ENCODE measurements at places on chromosomes 3 and 15.
A peak's percentile ranks its signal among the peaks of the same experiment; 100 is the strongest.

DNA sequence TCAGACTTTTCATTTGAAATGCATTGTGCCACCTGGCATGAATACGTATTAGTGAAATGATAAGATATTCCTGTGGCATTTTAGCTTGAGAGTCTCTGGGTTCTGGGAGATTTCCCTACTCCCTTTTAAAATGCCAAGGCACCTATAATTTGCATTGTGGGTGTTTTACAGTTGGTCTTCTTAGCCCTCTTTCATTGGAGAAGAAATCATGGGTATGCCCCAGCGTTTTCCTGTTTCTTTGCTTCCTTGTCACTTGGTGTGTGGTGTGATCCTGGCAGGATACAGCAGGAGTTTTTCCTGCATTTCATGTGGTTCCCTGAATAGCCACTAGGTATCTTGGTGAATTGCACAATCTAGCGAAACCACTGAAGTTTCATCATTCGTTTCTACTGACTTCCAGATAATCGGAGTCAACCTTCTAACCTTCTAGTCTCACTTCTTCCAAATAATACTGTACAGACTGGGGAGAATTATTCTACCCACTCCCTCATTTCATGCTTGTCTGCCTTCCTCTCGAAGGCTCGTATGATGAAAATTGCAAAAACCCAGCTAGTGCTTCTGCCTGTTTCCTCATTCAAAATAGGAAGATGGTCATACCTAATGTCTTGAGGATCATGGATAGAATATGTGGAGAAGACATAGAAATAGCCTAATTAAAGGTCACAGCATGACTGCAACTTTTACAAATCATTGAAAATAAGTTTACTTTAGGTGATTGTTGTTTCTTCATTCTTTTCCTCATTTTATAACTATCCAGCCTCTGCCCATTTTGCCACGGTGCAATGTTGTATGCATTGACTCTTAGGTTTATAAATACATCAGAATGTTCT, 2.6 kb downstream of the BHLHE40 start:
- no peaks in the 10 kb centered on the region for H3K27me3 ChIP-seq
- DNase-seq: peak; percentile 56
- peaks cover 59% of the 10 kb centered on the region for H3K4me1 ChIP-seq
- H3K27ac ChIP-seq: peak overlapping the region; percentile 100
- no peak overlapping the region for H3K4me3 ChIP-seq

DNA sequence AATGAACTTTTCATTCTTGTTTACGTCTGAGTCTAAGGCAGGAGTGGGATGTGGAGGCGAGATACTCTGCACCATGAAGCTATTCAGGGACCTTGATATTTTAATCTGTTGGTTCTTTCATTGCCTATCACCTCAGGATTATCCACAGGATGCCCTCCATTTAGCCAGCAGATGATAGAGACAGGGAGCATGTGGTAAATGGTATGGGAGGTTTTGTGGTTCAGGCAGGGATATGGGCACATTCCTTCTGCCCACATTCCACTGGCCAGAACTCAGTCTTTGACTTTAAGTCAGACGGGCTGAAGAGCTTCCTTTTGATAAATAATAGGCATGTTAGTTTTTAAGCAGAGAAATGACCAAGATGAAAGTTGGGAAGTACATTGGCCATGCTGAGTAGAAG, 548.0 kb upstream of the CCDC54 start:
- DNase-seq: no peak
- H3K4me3 ChIP-seq: no peak overlapping the region
- H3K4me1 ChIP-seq: no peaks in the 10 kb centered on the region
- no peaks in the 10 kb centered on the region for H3K36me3 ChIP-seq
- H3K27ac ChIP-seq: no peak overlapping the region
- H3K27me3 ChIP-seq: no peaks in the 10 kb centered on the region

DNA sequence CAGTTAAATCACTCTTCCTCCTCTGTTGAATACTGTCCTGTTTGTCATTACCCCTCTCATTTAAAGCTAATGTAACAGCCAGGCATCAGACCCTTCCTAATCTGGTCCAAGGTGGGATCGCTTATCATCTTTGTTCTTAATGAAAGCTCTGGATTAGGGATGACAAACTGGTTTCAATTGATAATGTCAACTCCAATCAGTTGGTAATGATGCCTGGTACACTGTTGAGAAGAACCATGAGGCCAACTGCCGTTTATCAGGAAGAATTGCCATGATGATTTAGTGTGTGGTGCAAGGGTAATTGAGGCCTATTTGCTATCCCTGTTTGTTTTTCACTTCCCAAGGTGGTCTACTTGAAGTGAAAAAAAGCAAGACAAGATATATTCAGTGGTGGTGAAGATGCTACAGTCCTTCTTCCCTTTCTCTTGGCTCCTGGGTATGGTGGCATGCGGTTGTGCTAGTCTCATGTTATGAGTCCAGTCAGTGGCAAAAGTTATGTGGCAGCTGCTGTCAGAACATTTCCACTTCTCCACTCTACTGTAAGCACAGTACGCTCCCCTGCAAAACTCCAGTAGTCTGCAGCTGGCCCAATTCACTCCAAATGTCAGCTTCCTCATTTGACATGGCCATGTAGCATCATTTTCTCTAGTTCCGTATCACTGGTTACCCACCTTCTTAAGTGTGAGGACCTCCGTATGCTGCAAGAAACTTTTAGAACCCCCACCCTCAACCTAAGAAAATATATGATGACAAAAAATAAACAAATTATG, 72.5 kb downstream of the MORC1 start:
- H3K36me3 ChIP-seq: no peaks in the 10 kb centered on the region
- no peak overlapping the region for H3K27ac ChIP-seq
- H3K4me1 ChIP-seq: no peaks in the 10 kb centered on the region
- no peak overlapping the region for H3K4me3 ChIP-seq
- no peak for DNase-seq

- no peak overlapping the region for H3K4me3 ChIP-seq
- peaks cover 7% of the 10 kb centered on the region for H3K4me1 ChIP-seq
- no peak for DNase-seq
- no peaks in the 10 kb centered on the region for H3K27me3 ChIP-seq
- H3K27ac ChIP-seq: no peak overlapping the region
Measured at GRCh38 chr3:124075753-124076152, 83.8 kb upstream of the ROPN1 start.

GRCh38 chr3:102180280-102180931, 254.4 kb upstream of the ZPLD1 start:
- H3K4me3 ChIP-seq: no peak overlapping the region
- H3K27ac ChIP-seq: no peak overlapping the region
- peaks cover 58% of the 10 kb centered on the region for H3K4me1 ChIP-seq
- no peaks in the 10 kb centered on the region for H3K36me3 ChIP-seq
- no peaks in the 10 kb centered on the region for H3K27me3 ChIP-seq
- peak; percentile 9 for DNase-seq

GRCh38 chr3:181794011-181794790, 82.5 kb downstream of the SOX2 start:
- no peaks in the 10 kb centered on the region for H3K4me1 ChIP-seq
- DNase-seq: no peak
- H3K27ac ChIP-seq: no peak overlapping the region

DNA sequence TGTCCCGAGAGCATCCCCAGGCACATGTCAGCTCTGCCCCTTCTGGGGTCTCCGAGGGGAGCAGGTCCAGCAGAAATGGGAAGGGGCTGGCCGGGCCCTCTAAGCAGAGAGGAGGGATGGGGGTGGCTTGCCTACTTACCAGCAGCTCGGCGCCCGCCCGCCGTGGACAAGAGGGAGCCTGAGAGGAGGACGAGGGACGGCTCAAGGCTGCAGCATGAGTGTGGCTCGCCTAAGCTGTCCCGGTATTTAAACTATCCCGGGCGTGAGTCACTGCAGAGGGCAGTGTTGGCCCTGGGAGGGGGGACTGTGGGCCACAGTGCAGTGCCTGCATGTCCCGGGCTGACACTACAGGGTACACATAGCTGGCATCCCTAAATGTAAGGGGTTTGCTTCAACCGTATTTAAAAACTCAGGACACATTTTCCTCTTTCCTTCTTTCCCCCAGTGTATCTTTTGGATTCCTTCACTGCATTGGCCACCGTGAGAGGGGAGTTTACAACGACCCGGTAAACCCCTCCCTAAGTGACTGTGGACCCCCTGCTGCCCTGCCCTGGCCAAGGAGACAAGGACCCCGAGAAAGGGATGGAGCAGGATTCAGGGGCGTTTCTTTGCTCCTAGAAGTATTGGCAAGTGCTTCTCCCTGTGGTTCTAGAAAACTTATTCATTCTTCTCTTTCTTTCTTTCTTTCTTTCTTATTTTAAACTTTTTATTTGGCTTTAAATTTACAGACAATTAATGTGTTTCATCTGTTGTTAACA, at the start of gene LRRC15:
Gene LRRC15, minus strand, starts transcription at position 222 of the 758 bp plus-strand sequence. CDS start 8,700 bp downstream, outside the sequence.
- no peaks in the 10 kb centered on the region for H3K36me3 ChIP-seq
- DNase-seq: peak; percentile 22
- H3K27ac ChIP-seq: no peak within 1 kb of the TSS
- H3K4me3 ChIP-seq: no peak within 1 kb of the TSS
- H3K4me1 ChIP-seq: peaks cover 3% of the 10 kb centered on the region
- H3K27me3 ChIP-seq: no peaks in the 10 kb centered on the region

DNA sequence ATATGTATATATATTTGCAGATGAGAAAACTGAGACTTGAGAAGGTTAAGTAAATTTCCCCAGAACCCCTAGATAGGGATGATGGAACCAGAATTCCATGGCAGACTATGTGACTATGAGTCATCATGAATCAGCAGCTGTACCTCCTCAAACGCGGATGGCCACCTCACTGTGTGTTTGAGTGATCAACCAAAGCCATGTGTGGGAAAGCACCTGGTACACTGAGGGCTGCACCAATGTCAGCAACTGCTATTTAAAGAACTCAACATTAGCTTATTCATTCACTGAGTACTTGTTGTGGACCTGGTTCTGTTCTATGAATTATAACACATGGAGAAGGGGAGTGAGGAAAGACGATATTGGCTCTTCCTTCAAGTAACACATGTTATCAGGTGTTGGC, 377.0 kb downstream of the GAP43 start:
- H3K4me3 ChIP-seq: no peak overlapping the region
- H3K36me3 ChIP-seq: no peaks in the 10 kb centered on the region
- no peaks in the 10 kb centered on the region for H3K27me3 ChIP-seq
- no peaks in the 10 kb centered on the region for H3K4me1 ChIP-seq
- peak; percentile 6 for DNase-seq
- no peak overlapping the region for H3K27ac ChIP-seq

GRCh38 chr3:52090131-52090932, 34.0 kb upstream of the DUSP7 start:
- no peak for DNase-seq
- no peak overlapping the region for H3K4me3 ChIP-seq
- no peaks in the 10 kb centered on the region for H3K36me3 ChIP-seq
- H3K27me3 ChIP-seq: no peaks in the 10 kb centered on the region

DNA sequence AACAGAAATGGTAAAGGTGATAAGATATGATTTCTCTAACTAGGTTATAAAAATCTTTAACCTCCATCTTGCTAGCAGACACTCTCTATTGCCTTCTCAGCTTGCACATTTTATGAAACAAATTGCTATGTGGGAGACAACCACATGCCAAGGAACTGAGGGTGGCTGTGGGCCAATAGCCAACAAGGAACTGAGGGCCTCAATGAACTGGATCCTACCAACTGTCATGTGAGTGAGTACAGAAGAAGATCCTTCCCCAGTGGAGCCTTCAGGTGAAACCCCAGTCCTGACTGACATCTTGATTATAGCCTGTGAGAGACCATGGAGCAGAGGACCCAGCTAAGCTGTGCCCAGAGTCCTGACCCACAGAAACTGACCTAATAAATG, 129.2 kb upstream of the LRIG1 start:
- H3K27ac ChIP-seq: no peak overlapping the region
- no peaks in the 10 kb centered on the region for H3K27me3 ChIP-seq
- no peak for DNase-seq
- H3K4me1 ChIP-seq: peaks cover 4% of the 10 kb centered on the region
- H3K36me3 ChIP-seq: no peaks in the 10 kb centered on the region

Data from body of pancreas (tissue), 4 donors.